Caki2 (cell line): ENCODE measurements at places on chromosomes 2 and 18. TPM values are rescaled to one million over a fixed set of nuclear protein-coding genes. Genes with fewer than 3 reads are reported as not detected.

CCL20 gene
- total RNA-seq, result 0.32 and 0.95 TPM in 2 replicates

CTNNA2 gene
- 0.09 TPM in 1 of 2 replicates, not detected in the other for total RNA-seq

IL37 gene
- not detected in 2 replicates for total RNA-seq

GAREM2 gene
- 3.0 and 3.6 TPM in 2 replicates for total RNA-seq

RAMP1 gene
- total RNA-seq, result not detected in 2 replicates

VWA3B gene
- not detected in 2 replicates for total RNA-seq

HOXD12 gene
- total RNA-seq, result not detected in 2 replicates

DLGAP1 gene
- 0.14 TPM in 1 of 2 replicates, not detected in the other for total RNA-seq
